Fibroblast of gingiva (primary cell): ENCODE measurements at places on chromosomes 1 and 21.

GRCh38 chr1:45423906-45424678 lies 66.9 kb downstream of the TESK2 start:
- peak; percentile 3 for DNase-seq

- no peak for DNase-seq
Measured at GRCh38 chr1:218481116-218481775, 136.1 kb downstream of the TGFB2 start.

GRCh38 chr1:30191154-30191702 lies 532.2 kb downstream of the MATN1 start:
- DNase-seq = peak; percentile 60

DNA sequence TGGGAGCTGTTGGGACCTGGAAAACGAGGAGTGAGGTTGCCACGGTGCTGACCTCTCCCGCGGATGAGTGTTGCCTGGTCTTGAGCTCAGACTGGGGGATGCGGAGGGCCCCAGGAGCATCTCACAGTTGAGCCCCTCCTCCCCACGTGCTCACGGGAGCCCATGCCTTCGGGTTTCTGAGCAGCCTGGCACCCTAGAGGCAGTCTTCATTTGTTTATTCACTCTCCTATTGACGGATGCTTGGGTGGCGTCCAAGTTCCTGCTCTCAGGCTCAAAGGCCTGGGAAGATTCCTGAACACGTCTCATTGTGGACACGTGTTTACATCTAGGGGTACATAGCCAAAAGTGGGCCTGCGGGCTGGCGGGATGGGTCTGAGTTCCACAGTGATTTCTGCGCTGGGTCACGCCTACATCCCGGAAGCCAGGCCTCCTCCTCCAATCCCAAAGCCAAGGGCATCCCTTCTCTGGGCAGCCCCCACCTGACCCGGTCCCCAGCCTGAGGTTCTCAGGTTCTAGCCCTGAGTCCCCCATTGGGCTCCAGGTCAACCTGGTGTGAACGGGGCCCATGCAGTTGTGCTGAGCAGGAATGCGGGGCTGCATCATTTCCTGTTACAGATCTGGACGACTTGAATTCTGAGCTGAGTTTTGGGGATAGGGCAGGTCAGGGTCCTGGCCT lies 14.7 kb downstream of the WNT3A start:
- no peak for DNase-seq

DNA sequence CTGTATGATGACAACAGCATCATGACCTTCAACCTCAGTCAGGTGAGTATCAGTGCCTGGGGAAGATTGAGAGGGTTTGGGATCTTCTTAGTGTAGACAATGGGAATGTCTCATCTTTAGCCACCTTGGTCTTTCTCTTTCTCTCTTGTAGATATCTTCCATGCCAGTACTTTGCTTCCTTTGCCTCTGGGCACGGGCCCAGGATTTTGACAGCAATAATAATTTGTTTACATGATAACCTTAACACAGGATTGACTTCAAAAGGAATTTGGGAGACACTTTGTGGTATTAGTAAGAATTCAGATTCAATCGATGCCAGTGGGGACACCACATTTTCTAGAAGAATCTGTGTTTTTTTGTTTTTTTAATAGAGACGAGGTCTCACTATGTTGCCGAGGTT lies 12.1 kb upstream of the PIGV start:
- DNase-seq = no peak

DNA sequence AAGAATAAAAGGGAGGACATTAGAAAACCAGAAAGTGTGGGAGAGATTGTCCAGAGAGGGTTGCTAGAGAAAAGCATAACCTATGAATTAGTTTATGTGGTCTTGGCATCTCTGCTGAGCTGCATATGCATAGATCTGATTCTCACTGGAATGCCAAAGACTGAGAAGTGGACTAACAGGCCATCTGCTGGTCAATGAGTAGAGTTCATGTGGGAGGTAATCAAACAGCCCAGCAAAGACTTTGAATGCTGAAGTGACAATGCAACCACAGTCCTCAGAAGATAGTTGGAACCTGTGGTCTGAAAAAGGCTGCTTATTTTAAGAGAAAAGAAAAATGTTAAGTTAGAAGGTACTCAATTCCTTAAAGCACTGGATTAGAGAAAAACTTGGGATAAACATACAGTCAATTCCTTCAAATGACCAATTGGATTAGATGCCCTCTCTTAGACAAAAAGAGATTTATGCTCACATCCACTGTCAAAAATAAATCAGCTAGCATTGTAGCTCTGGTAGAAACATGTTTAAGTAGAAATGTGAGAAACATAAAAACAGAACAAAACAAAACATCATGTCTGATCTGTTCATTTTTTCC lies 382.8 kb downstream of the AMY1C start:
- DNase-seq = no peak

DNA sequence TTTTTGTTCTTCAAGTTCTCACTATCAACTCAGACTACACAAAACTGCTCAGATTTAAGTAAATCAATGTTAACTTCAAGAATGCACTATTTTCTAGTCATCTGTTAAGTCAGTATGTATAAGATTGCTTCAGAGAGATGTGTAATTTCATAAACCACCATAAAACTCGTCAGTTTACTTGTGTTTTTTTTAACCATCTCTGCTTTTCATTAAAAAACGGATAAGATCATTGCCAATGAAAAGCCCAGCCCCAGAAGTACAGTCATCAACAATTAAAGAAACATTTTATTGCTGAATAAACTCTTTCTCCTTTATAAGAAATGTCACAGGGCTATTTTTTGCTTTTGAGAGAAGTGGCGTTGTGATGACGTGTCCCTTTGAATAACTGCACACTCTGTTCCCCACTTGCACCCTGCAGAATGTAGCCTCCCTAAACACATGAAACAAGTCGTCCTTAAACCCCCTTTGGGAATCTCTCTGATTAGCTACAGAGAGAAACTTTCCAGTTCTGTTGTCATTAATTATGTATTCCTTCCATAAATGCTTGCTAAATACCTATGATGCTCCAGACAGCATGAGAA lies 202.7 kb upstream of the FOXD3 start:
- DNase-seq = peak; percentile 77
